ENCODE measurements at places on chromosomes 3 and 15.

DNA sequence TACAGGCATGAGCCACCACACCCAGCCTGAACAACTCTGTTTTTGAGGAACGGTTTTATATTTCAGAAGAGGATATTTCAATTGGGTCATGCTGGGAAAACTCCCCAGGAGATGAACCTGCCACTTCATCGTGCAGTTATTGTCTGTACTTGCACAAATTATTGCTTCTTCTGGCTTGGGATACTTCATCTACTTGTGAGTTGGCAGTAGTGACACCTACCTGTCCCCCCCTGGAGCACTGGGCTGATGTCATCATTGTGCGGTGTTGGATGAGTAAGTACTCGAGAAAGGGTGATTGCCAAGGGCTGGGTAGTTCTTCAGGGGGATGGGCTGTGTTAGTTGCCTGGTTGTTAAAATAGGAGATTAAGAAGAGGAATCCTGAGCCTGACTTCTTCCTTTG lies 85.1 kb upstream of the SAMMSON start:
- DNase-seq = no peak

- DNase-seq = no peak
Observed at GRCh38 chr3:194087995-194088855, 47.7 kb upstream of the HES1 start.

DNA sequence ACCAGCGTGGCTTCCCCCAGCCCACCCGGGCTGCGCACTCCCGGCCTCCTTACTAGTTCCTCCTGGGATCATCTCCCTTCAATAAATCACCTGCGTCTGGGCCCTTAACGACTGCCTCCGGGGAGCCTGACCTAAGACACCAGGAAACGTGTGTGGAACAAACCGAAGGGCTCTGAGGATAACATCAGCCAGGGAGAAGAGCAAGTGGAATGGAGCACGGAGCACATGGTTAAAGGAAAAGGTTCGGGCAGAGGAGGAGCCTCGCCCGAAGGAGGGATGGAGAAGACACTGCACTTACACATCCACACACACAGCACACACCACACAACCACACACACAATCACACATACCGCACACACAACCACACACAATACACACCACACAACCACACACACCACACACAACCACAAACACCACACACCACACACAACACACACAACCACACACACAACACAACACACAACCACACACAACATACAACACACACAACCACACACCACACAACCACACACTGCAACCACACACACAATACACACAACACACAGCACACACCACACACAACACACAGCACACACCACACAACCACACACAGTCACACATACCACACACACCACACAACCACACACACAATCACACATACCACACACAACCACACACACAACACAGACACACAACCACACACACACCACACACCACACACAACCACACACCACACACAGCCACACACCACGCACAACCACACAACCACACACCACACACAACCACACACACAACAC lies 24.7 kb downstream of the CPN2 start:
- no peak for DNase-seq

GRCh38 chr3:49668414-49668797 lies 5.7 kb upstream of the APEH start:
- no peak for DNase-seq
